ENCODE measurements at places on chromosomes 4 and X. TPM values are rescaled to one million over a fixed set of nuclear protein-coding genes. Genes with fewer than 3 reads are reported as not detected.

NAT8L gene
- polyA plus RNA-seq, result not detected

SLITRK2 gene
- not detected for polyA plus RNA-seq

DNA sequence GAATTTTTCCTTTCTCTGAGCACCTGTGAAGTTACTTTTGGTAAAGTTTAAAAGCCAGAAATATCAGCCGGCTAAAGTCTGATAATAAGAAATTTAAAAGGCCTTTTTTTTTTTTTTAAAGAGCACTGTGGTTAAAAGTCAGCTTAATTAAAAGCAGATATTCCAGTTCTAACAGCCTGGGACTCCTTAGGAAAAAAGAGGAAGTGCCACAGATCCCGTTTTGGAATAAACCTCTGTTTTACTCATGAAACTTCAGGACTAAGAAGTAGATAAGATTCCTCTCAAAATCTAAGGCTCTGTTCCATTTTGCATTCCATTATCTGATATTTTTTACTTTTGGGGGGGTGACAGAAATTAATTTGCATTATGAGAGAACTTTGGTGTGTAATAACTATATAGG lies 37.8 kb downstream of the ABCB7 start:
- no peak overlapping the region for H3K27ac ChIP-seq
- no peak for DNase-seq
- no peaks in the 10 kb centered on the region for H3K27me3 ChIP-seq
- H3K4me1 ChIP-seq, result no peaks in the 10 kb centered on the region
- H3K4me3 ChIP-seq, result no peak overlapping the region

KLHL5 gene
- 18.6 TPM for polyA plus RNA-seq

LONRF3 gene
- 2.5 TPM for polyA plus RNA-seq

GRCh38 chr4:85081196-85081595 lies 114.7 kb upstream of the WDFY3 start:
- H3K4me3 ChIP-seq, result no peak overlapping the region
- H3K27ac ChIP-seq, result no peak overlapping the region
- DNase-seq, result no peak
- H3K36me3 ChIP-seq, result no peaks in the 10 kb centered on the region
- H3K27me3 ChIP-seq, result no peaks in the 10 kb centered on the region
- no peaks in the 10 kb centered on the region for H3K4me1 ChIP-seq

WDR44 gene
- 7.6 TPM for polyA plus RNA-seq

DNA sequence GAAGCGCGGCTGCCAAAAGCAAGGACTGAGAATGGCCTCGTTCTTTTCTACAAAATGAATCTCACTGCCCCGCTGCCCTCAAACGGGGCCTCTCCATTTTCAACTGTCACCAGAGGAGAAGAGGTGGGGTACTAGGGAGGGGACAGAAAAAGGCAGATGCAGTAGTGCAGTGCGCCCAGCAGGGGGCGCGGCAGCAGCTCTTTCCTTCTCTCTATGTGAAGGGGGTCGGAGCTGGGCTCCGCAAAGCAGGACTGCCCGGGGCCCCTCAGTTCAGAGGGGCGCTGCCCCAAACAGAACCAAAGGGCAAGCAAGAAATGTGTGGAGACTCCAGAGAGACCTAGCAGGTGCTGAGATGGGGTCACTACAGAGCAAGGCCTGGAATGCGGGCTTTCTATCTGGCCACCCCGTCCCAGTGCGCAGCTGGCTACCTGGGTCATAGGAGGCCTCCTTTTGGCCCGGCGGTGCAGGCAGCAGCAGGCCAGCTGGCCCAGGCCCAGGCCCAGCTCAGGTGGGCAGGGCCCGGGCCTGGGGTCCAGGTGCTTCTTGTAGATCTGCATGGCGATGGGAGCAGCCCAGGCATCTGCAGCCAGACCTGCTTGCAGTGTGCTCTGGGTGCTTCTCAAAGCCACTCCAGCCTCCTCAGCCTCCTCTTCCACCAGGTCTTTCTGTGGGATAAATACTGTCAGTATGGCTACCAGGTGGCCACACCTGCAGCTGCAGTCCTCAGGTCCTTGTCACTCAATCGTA lies 5.9 kb downstream of the IRAK1 start:
- DNase-seq, result peak; percentile 54
- H3K4me1 ChIP-seq, result peaks cover 11% of the 10 kb centered on the region

FAM241A gene
- polyA plus RNA-seq, result 4.0 TPM

DNA sequence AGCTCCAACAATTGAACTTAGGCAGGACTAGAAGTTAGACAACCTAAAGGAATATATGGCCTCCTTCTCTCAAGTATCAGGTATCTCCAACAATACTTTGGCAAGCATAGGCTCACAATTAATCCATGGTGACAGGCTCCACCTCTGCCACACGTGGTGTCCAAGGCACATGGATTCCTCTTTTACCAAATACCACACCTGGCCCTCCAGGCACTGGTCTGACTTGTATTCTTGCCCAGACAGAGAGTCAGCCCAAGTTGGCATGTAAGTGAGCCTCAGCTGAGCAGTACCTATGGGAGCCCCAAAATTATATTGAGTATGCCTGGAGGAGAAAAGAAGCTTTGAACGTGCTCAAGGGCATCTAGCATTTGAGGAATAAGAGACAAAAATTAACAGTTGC lies 19.6 kb downstream of the SRPX2 start:
- H3K27me3 ChIP-seq, result no peaks in the 10 kb centered on the region
- no peak overlapping the region for H3K4me3 ChIP-seq
- H3K36me3 ChIP-seq, result no peaks in the 10 kb centered on the region
- H3K27ac ChIP-seq, result no peak overlapping the region

DNA sequence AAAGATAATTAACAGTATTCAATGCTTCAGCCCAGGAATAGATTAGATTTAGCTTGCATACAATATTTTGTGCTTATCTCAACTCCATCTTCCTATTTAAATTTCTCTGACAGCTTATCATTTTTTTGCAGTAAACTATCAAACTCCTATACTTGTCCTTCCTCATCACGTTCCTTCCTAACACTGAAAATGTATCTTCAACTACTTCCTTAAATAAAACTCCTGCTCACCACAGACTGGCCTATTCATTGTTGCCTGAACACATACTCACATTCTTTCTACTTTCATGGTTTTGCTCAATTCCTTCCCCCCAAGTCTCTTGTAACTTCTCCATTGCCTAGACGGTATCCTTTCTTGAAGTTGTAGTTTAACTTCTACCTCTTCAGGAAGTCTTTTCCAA lies 28.5 kb upstream of the PTPN13 start:
- H3K4me3 ChIP-seq, result no peak overlapping the region
- H3K4me1 ChIP-seq, result no peaks in the 10 kb centered on the region
- no peak overlapping the region for H3K27ac ChIP-seq
- no peaks in the 10 kb centered on the region for H3K36me3 ChIP-seq
- DNase-seq, result no peak

DNA sequence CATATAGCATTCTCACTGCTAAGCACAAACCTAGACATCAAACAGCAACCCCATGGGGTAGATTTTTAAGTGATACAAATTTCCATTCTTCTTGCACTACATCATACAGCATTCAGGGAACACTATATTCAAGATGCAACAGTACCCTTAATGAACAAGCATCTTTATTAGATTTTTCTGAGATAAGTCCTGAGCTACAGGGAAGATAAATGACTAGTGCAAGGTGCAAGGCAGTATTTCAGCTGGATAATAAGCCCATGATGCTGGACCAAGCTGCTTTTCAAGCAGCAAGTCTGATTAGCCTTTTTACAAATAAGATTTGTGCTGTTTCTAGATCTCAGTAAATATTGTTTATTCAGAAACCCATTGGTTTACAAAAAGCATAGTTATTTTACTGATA lies 192.6 kb upstream of the ATOH1 start:
- H3K36me3 ChIP-seq, result no peaks in the 10 kb centered on the region
- H3K4me3 ChIP-seq, result no peak overlapping the region
- no peaks in the 10 kb centered on the region for H3K4me1 ChIP-seq
- DNase-seq, result no peak

FAM120C gene
- 5.3 TPM for polyA plus RNA-seq

DNA sequence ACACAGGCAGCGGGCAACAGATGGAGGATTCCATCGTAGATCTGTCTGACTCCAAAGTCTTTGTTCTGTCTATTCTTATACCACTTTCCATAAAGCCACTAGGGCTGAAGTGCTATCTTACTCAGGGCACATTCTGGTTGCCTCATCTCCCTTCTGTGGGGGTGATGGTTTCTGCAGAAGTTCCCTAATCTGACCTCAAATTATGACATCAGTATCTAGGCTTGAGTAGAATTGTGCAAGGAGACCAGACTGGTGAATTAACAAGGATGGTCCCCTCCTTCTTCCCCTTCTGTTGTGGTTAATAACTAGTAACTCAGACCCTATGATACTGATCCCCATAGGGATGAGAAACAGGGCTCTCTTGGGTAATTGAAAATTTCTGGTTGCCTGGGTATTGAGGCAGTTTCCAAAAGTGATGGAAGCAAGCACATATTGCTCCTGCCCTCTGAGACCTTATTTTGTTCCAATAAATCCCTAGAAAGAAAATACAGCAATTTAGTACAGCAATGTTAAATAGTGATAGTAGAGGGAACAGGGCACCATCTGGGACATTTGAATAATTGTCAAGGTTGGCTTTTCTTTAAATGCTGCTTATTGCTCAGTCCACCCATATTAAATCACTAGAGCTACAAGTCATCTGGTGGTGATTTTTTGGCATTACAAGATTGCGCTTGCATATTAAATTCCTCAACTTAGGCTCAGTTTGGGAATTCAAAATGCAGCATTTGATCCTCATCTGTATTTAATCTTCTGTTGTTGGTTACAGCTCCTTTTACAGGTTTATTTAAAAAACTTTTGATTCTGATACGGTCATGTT lies 57.3 kb upstream of the AP1S2 start:
- DNase-seq, result no peak
- H3K36me3 ChIP-seq, result no peaks in the 10 kb centered on the region
- no peaks in the 10 kb centered on the region for H3K27me3 ChIP-seq
- H3K4me3 ChIP-seq, result no peak overlapping the region
- H3K27ac ChIP-seq, result no peak overlapping the region
- no peaks in the 10 kb centered on the region for H3K4me1 ChIP-seq

DNA sequence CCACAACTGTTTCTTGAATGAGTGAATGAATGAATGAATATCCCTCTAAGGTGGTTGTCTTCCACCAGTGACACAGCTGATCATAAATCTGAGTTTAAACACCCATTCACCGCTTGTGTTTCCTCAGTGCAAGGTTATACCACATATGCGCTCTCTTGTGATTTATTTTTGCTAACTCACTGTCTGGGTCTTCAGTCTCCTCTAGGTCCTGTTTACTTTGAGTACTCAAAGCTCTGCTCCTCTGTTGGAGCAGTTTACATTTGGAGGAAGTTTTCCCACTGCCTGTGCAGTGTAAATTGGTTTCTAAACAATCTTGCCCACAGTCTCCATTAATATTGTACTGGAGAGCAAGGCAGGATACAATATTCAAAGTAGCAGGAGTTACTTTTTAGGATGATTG lies 212.6 kb upstream of the JADE1 start:
- H3K27ac ChIP-seq, result no peak overlapping the region
- no peak overlapping the region for H3K4me3 ChIP-seq
- DNase-seq, result no peak
- H3K27me3 ChIP-seq, result peaks cover under 1% of the 10 kb centered on the region
- H3K4me1 ChIP-seq, result no peaks in the 10 kb centered on the region
- H3K36me3 ChIP-seq, result no peaks in the 10 kb centered on the region

DNA sequence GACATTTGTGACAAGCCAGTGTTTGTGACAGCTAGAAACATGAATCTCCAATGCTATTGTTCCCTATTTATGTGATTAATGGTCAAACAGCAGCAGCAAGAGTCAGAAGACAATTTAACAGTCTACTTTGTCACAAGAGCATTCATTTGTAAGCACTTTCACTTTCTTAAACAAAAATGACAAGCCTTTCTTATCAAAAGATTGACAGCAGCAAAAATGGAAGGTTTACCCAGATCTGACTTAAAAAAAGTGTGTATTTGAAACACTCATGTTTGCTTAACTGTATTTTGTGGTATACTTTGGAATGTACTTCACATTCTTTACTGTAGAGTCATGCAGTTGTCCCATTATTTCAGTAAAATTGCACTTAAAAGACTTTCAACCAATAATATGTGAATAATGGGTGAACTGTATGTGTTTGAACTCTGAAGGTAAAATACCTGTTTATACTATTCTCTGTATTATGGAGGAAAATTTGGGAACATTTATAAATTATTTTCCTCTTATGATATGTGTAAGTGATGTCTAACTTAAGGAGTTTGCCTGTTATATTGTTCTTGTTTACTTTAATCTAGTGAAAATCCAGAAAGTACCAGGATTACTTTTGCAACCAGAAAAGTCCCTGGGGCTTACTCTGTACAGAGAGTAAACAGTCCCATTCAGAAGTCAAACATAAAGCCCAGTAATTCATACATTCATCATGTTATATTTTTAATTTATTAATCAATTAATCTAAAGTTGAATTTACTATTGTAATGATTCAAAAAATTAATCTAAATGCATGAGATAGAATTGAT lies 314.9 kb upstream of the TRAM1L1 start:
- no peak for DNase-seq
- H3K4me3 ChIP-seq, result no peak overlapping the region
- no peak overlapping the region for H3K27ac ChIP-seq
- H3K36me3 ChIP-seq, result no peaks in the 10 kb centered on the region

DNA sequence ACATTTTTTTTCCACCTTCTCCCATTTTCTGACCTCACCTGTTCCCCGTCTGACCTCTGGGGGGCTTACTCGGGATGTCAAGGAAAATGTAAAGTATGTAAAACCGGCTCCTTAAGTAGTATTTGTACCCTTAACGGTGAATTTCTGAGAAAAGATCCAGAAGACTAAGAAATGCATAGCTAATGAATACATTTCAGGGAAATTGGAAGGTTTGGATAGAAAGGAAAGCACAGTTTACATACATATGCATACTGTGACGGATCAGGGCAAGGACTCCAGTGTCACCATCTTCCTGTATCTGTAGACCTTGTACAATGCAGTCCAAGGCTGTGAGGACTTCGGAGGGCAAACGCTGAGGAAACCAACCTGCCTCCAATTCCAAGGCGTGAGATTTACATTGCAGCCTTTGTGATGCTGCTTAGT lies 2185.9 kb upstream of the TENM3 start:
- no peak overlapping the region for H3K4me3 ChIP-seq
- no peak for DNase-seq
- H3K27ac ChIP-seq, result no peak overlapping the region
- no peaks in the 10 kb centered on the region for H3K4me1 ChIP-seq
- H3K27me3 ChIP-seq, result no peaks in the 10 kb centered on the region

GRCh38 chr4:71296945-71297344 lies 41.9 kb upstream of the SLC4A4 start:
- H3K36me3 ChIP-seq, result no peaks in the 10 kb centered on the region
- DNase-seq, result no peak
- no peak overlapping the region for H3K27ac ChIP-seq
- H3K4me1 ChIP-seq, result no peaks in the 10 kb centered on the region
- no peak overlapping the region for H3K4me3 ChIP-seq

SFRP2 gene
- not detected for polyA plus RNA-seq

- no peak overlapping the region for H3K27ac ChIP-seq
- H3K4me3 ChIP-seq, result no peak overlapping the region
- no peaks in the 10 kb centered on the region for H3K4me1 ChIP-seq
- no peak for DNase-seq
- no peaks in the 10 kb centered on the region for H3K27me3 ChIP-seq
- H3K36me3 ChIP-seq, result no peaks in the 10 kb centered on the region
Measured at GRCh38 chr4:168674077-168674747, 177.4 kb downstream of the PALLD start.

- H3K27ac ChIP-seq, result no peak overlapping the region
- no peaks in the 10 kb centered on the region for H3K4me1 ChIP-seq
- no peak for DNase-seq
- no peaks in the 10 kb centered on the region for H3K27me3 ChIP-seq
- H3K36me3 ChIP-seq, result no peaks in the 10 kb centered on the region
Measured at GRCh38 chrX:100408713-100409609, 1.1 kb downstream of the PCDH19 start.

MAGEA1 gene
- polyA plus RNA-seq, result not detected
